Gastroesophageal sphincter (tissue), 4 donors: ENCODE measurements at places on chromosomes 2 and 18. TPM values are rescaled to one million over a fixed set of nuclear protein-coding genes. Genes with fewer than 3 reads are reported as not detected.

GRCh38 chr2:161104054-161104553 is 56.1 kb upstream of the TANK start:
- H3K4me3 ChIP-seq: no peak overlapping the region
- no peak for ATAC-seq
- no peaks in the 10 kb centered on the region for H3K27me3 ChIP-seq
- H3K4me1 ChIP-seq: no peaks in the 10 kb centered on the region
- no peak overlapping the region for H3K27ac ChIP-seq

DNA sequence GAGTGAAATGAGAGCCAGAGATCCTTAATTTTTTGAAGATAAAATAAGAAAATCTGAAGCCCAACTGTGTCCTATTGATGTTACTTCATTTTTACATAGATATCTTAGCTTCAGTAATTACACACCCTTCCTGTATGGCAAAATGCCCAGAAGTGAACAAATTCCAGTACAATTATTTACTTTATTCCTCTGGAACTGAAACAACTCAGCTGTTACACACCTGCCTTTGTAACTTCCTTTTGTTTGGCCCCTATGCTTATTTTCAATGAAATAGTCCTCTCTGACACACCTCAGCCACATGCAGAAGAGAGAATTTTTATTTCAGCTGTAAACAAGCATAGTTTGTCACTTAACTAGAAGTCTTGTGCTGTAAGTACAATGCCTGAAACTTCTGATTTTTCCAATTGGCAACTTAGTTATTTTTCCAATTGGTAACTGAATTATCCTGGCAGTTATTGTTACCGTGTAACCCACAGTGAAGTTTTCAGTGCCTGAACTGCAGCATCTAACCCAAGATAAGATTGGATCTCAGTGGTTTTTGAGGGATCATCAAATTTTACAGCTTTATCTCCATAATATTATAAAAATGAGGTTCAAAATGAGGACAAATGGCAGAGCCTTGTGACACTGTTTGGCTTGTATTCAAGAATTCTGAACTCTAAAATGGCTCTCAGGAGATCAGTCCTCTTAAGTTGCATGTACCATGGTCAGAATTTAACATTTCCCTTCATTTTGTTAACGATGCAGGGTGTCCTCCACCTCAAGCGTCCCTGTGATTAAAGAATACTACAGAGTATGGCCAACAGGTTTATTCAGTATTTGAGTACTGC is 82.6 kb downstream of the PKP4 start:
- peak overlapping the region; percentile 42 for H3K27ac ChIP-seq
- H3K36me3 ChIP-seq: no peaks in the 10 kb centered on the region
- no peaks in the 10 kb centered on the region for H3K27me3 ChIP-seq

MYCN gene
- total RNA-seq: not detected

IL36A gene
- not detected for total RNA-seq

IL1F10 gene
- total RNA-seq: not detected

GPR35 gene
- 1.9 TPM for total RNA-seq
